COR-L47 (cell line): ENCODE measurements at places on chromosomes 7 and 10.

DNA sequence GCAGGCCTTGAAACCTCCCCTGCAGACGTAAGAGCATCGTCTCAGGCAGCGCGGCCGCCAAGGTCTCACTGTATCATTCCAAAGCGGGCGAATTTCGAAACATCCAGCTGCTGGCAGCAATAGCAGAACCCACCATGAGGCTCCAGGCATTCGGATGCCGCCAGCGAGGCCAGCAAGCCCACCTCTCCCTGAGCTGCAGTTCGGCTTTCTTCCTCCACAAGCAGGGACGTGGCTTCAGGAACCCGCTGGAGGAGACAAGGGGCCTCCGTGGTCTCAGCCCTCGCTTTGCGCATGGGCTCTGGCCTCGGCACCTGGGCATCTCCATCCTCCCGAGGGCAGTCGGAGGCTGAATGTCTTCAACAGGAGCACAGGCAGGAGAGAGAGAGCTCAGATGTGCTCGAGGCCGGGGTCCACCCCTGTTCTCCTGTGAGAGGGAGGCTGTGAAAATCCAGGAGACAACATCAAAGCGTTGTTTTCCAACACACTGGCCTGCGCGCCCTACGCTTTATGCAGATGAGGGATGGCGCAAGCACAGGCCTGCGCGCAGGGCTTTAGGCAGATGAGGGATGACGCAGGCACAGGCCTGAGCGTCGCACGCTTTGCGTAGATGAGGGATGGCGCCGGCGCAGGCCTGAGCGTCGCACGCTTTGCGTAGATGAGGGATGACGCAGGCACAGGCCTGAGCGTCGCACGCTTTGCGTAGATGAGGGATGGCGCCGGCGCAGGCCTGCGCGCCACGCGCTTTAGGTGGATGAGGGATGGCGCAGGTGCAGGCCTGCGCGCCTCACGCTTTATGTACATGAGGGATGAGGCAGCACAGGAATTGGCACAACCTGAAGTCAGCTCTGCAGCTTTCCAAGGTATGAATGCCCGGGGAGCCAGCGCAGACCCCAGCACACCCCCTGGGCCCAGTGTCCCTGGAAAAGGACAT lies 103.2 kb downstream of the WDR37 start:
- no peak for DNase-seq

DNA sequence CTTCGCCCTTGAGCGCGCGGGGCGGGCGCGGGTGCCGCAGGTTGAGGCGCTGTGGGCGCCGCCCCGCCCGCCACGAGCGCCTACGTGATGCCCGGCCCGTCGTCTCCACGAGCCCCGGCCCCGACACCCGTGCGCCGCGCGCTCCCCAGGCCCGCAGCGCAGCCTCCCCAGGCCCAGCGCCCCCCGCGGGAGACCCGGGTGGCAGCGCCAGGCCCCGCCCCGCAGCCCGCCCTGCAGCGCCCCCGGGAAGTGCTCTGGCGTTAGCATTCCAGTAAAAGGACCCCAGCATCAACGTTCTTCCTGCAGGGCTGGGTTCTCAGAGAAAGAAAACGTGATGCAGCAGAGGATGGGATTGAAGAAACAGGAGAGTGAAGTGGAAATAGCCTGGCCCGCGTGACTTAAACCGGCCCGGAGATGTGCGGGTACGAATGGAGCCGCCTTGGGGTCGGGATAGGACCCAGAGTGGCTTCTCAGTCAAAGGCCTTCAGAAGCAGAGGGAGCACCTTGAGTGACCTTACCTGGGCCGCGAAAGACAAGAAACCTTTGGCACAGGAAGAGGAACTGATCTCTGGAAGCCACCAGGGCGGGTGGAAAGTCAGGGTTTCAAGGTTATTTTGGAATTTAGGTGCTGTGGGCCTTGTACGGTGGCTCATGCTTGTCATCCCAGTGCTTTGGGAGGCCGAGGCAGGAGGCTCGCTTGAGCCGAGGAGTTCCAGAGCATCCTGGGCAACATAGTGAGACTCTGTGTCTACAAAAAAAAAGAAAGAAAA lies 1.8 kb downstream of the PFKP start:
- DNase-seq: peak; percentile 26

DNA sequence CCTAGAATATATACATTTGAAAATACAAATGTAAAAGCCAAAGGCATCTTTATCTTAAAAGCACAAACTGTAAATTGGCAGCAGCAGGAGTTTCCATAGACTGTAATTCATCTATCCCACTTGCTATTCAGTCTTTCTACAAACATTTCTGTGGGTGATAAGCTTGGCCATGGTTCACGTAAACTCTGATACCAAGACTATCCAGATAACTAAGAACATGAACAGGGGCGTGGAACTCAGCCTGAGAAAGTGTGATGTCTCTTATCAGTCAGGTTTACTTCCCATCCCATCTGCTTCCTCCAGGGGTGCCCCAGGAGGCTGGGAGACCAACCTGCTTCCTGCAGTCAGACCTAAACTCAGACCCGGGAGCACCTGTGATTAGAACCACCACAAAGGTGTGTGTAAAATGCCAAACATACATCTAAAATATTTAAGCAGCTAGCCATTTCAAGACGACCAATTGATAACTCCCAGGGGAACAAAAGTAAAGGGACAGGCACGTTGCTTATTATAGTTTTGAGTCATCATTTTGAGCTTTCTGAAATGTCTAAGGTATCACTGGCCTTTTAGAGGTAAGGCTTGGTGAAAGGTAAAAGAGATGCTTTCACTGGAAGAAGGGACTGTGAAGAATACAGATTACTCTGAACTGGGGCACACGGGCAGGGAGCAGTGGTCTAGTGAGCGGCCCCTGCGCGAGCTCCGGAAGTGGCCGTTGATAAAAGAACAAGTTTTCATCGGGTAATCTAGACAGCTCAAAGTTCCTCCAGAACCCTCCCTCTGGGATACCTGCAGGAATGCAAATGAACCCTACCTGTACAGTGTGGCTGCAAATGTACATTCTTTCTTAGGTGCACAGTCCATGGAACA lies 51.5 kb downstream of the RSU1 start:
- DNase-seq: no peak

DNA sequence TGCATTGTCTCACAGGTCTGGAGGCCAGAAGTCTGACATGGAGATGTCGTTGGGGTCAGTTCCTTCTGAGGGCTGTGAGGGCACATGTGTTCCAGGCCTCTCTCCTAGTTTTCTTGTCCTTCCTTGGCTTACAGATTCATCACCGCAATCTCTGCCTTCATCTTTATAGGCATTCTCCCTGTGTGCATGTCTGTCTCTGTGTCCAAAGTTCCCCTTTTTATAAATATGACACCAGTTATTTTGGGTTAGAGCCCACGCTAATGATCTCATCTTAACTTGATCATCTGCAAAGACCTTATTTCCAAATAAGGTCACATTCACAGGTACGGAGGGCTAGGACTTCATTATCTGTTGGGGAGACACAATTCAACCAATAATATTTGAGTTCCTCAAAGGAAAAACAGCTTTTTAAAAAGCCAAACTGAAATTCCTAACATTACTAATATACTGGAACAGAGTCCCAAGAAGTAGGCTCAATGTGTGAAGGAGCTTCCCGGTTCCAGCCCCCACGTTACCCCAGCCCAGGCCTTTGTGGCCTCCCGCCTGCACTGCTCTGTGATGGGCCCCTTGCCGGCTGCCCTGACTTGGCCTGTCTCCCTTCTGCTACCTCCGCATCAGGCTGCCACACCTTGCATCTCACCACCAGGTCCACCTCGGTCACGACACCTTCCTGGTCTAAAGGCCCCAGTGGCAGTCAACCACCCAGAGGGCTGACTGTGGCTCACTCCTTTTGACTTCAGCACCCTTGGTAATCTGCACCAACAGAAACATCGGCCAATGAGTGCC lies 142.7 kb downstream of the KCNMA1 start:
- DNase-seq: no peak

GRCh38 chr10:126872768-126873167 lies 32.5 kb upstream of the DOCK1 start:
- no peak for DNase-seq

GRCh38 chr10:67200913-67201564 lies 275.2 kb downstream of the LRRTM3 start:
- no peak for DNase-seq

DNA sequence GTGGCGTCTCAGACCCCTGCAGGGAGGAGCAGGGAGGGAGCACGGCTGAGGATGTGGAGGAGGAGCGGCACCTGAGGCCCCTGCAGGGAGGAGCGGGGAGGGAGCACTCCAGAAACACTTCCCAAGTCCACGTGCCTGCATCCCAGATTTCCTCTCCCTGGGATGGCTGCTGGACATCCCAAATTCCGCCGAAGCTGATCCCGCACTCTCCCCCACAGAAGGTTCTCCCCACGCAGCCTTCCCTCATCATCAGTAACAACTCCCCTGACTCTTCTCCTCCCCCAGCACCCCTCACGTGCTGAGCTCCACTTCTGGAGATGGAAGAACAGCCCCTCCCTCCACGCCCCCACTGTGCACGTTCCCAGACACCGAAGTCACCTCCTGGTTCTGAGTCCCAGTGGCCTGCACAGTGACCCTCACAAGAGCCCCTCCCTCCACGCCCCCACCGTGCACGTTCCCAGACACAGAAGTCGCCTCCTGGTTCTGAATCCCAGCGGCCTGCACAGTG lies 17.8 kb upstream of the FOXL3 start:
- no peak for DNase-seq

GRCh38 chr10:1123198-1123597 lies 67.0 kb downstream of the WDR37 start:
- DNase-seq: no peak

GRCh38 chr10:38076687-38077086 lies 17.4 kb upstream of the ZNF37A start:
- no peak for DNase-seq

GRCh38 chr10:79209831-79210230 lies 137.4 kb upstream of the PPIF start:
- DNase-seq: no peak

DNA sequence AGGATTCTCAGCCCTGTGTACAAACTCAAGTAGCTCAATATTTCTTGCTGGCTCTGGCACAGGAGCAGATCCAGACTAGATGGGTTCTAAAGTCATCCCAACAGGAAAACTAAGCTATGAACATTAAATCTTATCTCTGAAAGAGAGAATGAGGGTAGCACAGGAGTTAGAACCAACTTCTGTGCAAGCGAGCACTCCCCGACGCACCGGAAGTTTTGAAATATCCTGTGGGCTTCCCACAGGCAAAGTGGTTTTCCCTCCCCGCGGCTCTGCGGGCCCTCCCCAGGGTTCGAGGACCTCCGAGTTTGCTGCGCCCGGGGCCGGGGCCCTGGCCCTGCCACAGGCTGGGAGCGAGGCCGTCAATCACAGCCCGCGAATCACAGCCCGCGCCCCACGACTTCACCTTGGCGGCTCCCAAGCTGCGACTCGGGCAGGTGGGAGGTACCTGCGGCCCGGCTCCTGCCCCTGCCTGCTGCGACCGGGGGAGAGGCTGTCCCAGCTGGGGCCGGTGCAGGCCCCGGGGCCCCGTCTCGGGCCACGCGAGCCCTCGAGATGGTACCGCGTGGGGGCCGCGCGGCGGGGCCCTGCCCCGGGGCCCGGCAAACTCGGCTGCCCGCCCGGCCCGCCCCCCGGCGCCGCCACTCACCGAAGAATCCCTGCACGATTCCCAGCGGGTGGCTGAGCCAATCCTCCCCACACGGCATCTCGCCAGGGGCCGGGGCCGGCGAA lies 598 bp downstream of the MCMBP start:
- DNase-seq: peak; percentile 25

- no peak for DNase-seq
Observed at GRCh38 chr7:18866359-18867036, 250.9 kb downstream of the TWIST1 start.

- peak; percentile 63 for DNase-seq
Observed at GRCh38 chr10:79195091-79195923, 126.5 kb downstream of the ZMIZ1 start.

DNA sequence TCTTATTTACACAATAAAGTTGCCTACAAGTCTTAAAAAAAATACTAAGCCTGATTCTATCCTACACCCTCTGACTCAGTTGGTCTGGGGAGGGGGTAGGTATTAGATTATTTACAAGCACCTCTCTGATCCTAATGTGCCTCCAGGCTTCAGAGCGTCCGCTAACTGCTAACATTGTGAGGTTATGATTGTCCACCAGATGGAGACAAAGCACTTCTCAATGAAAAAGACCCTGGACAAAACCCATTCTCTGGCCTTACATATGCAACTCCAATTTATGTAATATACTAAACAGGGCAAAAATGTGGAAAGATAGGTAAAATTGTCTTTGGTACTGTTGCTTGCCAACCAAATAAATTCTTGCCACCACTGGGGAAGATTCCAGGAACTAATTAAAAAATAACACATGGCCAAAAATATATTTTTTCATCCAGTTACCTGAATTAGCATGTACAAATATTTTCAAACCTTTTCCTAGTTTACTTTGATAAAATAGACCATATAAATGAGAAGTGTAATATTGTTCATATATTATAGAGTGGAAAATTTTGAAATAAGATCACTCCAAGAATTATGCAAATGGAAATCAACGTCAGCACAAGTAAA lies 92.4 kb downstream of the KIF20B start:
- peak; percentile 51 for DNase-seq

- DNase-seq: no peak
Observed at GRCh38 chr7:80942261-80943041, 23.6 kb upstream of the SEMA3C start.

- no peak for DNase-seq
Observed at GRCh38 chr7:91922857-91923256, 17.8 kb upstream of the AKAP9 start.

GRCh38 chr7:74258639-74259038 lies 4.4 kb upstream of the RFC2 start:
- no peak for DNase-seq

- DNase-seq: peak; percentile 23
Observed at GRCh38 chr7:143892527-143893300, 9.3 kb downstream of the TCAF1 start.

DNA sequence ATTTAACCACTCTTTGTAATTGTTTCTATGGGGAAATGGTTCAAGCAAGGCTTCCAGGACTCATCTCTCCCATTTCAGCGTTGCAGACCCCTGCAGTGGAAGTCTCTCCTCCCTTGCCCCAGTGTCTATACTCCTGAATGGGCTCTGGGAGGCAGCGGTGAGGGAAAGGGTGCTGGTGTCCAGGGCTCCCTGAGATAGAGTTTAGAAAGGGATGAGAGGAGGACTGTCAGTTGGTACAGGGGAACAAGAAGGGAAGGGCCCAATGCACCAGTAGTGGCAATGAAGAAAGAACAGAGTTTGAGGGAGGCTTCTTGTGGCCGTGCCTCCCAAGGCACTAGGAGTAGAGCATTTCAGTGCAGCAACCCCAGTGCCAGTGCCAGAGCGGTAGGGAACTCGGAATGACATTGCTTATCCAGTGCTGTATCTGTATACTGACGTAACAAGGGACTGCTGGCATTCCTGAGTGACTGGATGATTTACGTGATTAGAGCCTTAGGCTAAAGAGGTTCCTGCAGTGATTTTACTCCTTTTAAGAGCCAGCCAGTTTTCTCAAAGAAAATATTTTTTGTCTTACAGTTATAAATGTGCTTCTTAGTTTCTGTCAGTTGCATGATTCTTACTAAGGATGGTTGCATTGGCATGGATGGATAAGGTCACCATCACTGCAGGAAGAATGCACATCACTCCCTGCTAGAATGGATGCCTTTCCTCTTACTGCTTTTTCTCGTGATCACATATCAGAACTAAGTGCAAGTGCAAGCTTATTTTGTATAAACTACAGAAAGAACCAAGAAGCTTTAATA lies 28.0 kb downstream of the PRPF18 start:
- DNase-seq: no peak

- no peak for DNase-seq
Observed at GRCh38 chr7:82964150-82964882, 198.4 kb downstream of the PCLO start.
